ENCODE measurements at places on chromosomes 7 and 10.

GRCh38 chr10:63093227-63093626 is 39.9 kb upstream of the NRBF2 start:
- DNase-seq, result no peak

- no peak for DNase-seq
These were observed 243.6 kb downstream of the KCNMA1 start for GRCh38 chr10:77393821-77394501.

DNA sequence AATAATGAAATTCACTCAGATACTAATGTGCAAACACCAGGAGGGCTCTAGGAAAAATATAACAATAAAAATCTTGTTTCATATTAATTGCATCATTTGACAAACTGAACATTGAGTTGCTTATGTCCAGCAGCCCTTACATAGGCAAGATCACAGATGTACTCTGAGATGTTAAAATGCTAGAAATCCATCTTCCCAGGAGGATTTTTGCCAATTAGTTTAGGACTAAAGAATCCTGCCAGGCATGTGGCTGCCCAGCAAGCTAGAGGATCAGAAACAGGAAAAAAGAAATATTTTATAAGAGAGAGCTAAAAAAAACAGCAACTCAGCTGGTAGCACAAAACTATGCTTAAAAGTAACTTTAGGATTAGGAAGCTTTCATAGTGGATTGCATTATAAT is 407.8 kb downstream of the NXPH1 start:
- DNase-seq, result no peak

- DNase-seq, result no peak
These were observed 163.0 kb downstream of the SUGCT start for GRCh38 chr7:40297741-40298311.

DNA sequence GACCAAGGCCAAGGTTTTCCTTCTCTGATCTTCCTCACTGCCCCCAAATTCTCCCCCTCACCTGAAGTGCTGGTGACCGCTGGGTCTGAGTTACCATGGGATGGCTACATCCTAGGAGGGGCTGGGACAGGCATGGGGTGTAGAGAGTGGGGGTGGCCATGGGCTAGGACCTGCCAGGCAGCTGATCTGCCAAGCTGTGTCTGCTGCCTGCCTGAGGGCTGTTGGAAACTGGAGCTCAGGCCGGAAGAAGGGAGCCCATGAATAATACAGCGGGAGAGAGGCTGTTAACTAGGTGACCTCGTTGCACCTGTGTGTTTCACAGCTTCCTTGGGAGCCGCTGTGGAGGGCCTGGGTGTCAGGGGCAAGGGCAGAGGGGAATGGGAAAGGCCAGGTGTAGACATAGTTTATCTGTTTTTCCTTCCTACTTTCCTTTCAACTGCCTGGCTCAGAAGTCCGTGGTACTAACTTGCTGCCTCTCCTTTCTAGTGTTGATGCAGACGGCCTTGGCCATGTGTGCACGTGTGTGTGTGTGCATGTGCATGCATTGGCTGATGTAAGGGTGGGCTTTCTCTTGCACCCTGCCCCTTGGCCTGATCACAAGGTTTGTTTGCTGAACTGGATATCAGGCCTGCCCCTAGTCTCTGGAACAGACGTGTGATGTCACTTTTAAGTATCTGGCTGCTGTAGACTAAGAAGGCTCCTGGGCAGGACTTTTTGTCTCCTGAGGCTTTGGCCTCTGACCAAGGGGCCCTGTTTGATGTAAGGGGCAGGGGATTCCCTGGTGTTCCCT is 11.9 kb downstream of the CDH23 start:
- DNase-seq, result no peak

GRCh38 chr7:153641199-153641598 is 411.0 kb upstream of the DPP6 start:
- DNase-seq, result no peak

DNA sequence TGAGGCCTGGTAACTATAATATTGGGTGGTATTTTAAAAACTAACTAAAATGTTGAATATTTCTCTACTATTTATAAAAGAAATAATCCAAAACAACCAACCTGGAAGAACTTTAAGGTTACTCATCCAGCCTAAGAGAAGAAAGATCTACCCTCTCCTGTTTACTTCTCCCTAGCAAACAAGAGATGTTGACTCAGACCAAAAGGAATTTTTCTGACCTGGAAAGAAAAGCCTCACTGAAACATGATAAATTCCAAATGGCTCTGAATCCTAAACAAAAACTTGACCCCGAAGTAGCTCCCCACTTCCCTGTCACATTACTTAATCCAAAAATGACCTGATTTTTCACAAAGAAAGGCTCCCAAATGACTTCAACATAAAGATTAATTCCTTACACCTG is 101.2 kb downstream of the PARD3 start:
- DNase-seq, result no peak

DNA sequence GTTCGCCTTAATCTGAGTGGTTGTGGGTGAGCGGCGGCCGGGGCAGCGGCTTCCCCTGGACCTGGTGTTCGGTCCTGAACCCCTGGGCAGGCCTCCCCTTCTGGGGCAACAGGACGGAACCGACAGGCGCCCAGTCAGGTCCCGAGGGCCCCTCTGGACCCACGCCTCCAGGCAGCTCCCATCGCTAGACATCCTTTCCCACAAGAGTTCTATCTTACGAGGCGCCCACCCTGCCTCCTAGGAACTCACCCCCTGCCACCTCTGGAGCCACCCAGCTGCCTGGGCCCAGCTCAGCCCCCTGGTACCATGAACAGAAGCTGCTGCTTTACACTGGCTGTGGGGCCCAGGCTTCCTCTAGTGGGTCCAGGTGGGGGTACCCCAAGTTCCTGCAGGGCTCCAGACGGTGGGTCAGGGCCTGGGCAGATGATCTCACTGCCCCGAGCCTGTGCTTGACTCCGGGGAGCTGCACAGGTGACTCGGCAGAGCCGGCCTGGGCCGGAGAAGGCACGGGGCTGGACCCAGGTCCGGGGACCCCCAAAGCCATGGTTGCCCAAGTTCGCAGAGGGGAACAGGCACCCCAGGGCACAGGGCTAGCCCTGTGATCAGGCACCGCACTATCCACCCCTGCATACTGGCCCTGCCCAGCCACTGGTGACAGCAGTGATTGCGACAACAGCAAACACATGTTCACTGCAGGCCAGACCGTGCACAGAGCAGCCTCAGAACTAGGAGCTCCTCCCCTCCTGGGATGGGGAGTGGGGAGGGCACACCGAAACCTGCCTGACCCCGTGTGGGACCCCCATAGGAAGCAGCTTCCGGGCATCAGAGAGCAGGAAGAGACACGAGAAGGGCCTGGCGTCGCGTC is 180.3 kb downstream of the ELFN1 start:
- no peak for DNase-seq

DNA sequence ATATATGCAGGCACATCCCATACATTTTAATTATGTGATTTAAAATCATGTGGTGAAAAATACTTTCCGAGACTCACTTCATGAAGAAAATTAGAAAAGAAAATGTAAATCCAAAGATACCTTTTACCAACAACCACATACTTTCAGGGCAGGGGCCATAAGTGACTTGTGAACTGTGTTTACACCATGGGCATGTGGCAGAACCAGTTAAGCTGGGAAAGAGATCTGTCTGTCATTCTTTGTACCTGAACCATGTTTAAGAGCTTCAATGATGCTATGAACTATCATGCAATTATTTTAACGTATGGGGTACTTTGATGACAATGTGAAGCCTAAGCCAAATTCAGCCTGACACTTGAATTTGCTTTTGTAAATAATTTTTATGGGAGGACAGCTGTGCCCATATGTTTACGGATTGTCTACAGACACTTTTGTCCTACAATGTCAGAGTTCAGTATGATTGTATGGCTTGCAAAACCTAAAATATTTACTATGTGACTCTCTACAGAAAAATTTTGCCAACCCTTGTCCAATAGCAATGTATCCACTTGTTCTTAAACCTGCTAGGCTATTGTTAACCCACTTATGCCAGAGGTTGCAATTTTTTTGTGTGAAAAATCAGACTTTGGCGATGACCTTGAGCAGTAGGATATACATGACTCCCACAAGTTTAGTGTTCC is 654.6 kb downstream of the TNS3 start:
- no peak for DNase-seq

GRCh38 chr10:68604441-68604840 is 44.3 kb downstream of the TET1 start:
- DNase-seq, result no peak

GRCh38 chr10:111873621-111874135 is 309.9 kb downstream of the GPAM start:
- no peak for DNase-seq
